T follicular helper cell (primary cell): ENCODE measurements at places on chromosomes 16 and 17.
A peak's percentile ranks its signal among the peaks of the same experiment; 100 is the strongest.

- no peak for DNase-seq
These were observed 10.1 kb upstream of the STAC2 start for GRCh38 chr17:39235555-39236449.

DNA sequence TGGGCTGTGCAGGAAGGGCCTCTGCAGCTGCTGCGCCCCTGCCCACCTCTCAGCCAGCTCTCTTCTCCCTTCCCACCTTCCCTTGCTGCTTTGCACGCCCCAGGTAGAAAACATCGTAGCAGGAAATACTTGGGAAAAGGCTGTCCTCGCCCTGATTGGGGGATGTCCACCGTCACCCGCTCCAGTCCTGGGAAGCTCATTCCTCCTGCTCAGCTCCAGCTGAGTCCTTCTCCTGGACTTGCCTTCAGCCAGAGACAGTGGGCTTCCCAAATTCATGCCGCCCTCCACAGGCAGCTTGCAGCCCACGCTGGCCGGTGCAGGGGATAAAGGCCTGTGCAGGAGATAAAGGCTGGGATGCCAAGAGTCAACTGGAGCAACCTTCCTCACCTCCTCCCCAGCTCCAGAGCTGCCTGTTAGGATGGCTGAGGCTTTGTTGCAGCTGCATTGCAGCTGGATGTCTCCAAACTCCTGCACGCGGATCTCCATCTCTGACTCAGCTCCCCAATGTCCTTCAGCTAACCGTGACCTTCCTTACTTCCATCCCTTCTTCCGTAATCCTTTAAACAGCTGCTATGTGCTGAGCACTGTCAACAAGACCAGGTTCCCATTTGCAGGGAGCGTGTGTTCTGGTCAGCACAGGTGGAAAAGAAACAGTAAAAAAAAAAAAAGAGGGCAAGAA lies 402.0 kb upstream of the TNRC6C start:
- DNase-seq: no peak

DNA sequence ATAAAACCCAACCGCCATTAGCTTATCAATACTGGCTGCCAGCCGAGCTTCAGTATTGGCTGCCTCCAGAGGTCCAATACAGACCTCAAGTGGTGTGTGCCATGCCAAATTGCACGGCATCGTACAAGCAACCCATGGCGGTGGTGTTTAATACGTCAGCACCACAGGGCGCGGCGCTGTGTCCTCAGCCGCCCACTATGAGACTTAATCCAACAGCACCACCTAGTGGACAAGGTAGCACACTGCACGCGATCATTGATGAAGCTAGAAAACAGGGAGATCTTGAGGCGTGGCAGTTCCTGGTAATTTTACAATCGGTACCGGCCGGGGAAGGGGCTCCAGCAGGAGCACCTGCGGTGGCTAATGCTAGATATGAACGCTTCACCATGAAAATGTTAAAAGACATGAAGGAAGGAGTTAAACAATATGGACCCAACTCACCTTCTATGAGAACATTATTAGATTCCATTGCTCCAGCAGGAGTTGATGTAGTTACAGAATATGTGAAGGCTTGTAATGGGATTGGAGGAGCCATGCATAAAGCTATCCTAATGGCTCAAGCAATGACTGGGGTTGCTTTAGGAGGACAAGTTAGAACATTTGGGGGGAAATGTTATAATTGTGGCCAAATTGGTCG lies 15.4 kb downstream of the FLYWCH1 start:
- peak; percentile 83 for DNase-seq

DNA sequence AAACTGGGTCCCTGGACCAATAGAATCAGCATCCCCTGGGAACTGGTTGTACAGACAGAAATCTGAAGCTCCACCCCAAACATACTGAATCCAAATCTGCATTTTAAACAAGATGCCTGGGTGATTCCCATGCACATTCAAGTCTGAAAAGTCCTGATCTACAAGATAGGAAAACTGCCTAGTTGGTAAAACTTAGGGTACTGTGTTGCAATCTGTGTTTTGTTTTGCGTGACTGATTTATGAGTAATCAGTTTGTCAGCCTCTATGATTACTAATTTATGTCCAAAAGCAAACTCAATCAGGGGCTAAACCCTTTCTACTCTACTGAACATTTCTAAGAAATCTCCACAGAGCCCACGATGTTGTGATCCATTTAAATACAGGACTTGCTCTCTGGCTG lies 103.8 kb downstream of the YPEL2 start:
- DNase-seq: no peak

- no peak for DNase-seq
These were observed 4.4 kb upstream of the IRX5 start for GRCh38 chr16:54926166-54926838.

DNA sequence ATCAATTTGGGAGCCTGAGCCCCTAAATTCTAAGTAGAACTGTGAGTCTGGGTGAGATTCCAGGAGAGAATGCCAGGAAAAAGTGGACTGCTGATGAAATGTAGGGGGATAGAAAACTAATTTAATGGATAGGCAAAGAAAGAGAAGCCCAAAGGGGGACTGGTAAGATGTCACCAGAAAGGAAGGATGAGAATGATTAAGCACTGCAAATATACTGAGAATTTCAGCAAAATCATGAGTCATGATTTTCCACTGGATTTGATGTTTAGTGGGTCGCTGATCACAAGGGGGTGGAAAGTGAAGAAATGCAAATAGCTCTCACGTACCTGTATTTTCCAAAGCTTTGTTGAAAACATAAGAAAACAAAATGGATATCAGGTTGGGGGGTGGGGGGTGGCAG lies 201.8 kb downstream of the SLC39A11 start:
- DNase-seq: no peak

DNA sequence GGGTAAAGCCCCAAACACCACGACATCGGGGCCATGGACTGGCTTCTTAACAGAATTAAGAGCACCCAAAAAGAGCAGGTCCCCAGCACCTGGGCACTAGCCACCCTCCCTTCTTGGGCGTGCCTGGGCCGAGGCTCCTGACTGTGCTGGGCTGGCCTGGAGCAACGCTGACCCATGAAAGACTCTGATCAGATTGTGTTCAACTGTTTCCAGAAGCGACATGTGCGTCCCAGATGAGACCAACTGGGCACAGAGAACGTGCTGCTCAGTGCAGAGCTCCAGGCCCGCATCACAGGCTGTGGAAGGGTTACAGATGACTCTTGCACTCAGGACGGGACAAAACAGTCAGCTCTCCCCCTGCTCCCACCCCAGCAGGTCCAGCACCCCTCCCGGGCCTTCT lies 100.7 kb downstream of the KCNJ12 start:
- DNase-seq: no peak

DNA sequence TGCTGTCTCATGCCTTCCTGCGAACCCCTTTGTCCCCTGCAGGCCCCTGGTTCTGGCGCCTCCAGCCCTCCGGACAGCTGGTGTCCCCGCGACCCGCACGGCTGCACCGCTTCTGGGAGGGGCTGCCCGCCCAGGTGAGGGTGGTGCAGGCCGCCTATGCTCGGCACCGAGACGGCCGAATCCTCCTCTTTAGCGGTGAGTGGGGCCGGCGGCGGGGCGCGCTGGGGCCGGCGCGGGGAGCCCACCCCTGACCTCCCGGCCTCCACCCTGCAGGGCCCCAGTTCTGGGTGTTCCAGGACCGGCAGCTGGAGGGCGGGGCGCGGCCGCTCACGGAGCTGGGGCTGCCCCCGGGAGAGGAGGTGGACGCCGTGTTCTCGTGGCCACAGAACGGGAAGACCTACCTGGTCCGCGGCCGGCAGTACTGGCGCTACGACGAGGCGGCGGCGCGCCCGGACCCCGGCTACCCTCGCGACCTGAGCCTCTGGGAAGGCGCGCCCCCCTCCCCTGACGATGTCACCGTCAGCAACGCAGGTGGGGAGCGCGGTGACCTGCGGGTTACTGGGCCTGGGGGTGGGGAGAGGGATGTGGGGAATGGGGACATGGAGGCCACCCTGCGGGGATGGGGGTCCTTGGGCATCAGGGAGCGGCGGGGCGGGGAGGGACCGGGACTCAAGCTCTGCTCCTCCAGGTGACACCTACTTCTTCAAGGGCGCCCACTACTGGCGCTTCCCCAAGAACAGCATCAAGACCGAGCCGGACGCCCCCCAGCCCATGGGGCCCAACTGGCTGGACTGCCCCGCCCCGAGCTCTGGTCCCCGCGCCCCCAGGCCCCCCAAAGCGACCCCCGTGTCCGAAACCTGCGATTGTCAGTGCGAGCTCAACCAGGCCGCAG lies 7.1 kb upstream of the IL32 start:
- DNase-seq: no peak

GRCh38 chr16:47254756-47255155 lies 111.0 kb upstream of the NETO2 start:
- no peak for DNase-seq

- no peak for DNase-seq
These were observed 23.0 kb downstream of the CCDC182 start for GRCh38 chr17:57721967-57722703.

DNA sequence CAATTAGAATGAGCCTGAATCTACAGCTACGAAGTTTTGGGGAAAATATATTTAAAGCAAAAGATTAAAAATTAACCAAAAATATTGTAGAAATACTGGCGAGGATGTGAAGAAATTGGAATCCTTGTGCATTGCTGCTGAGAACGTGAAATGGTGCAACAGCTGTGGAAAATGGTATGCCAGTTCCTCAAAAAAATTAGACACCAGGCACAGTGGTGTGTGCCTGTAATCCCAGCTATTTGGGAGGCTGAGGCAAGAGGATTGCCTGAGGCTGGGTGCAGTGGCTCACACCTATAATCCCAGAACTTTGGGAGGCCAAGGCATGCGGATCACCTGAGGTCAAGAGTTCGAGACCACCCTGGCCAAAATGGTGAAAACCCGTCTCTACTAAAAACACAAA lies 119.9 kb upstream of the TMEM97 start:
- no peak for DNase-seq
